ENCODE measurements at places on chromosomes 3 and 15. TPM values are rescaled to one million over a fixed set of nuclear protein-coding genes. Genes with fewer than 3 reads are reported as not detected.

Gene ATP13A4
- total RNA-seq, result 7.9 TPM

Gene ROPN1B
- 0.52 TPM for total RNA-seq

Gene LEO1
- 9.9 TPM for total RNA-seq

DNA sequence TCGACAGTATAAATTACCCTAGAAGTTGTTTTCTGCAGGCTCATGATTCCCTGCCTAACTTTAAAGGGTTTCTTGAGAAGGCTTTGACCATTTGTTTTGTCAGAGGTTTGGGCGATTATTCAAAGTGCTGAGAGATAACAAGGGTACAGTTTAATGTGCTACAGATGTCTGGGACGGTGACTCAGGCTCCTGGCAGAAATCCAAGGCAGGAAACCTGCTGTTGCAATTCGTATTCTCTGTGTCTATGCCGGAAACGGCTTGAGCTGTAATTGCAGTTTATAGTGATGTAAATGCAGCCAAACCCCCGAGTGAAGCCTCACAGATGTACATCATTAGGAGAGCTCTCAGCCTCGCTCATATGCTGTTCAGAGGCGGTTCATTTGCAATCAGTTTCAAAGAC is 65.6 kb downstream of the SYNPR start:
- H3K4me1 ChIP-seq, result peaks cover 10% of the 10 kb centered on the region
- peak; percentile 87 for DNase-seq
- no peaks in the 10 kb centered on the region for H3K36me3 ChIP-seq
- H3K27ac ChIP-seq, result no peak overlapping the region

- peaks cover 6% of the 10 kb centered on the region for H3K4me1 ChIP-seq
- H3K4me3 ChIP-seq, result no peak overlapping the region
- no peak overlapping the region for H3K27ac ChIP-seq
- DNase-seq, result peak; percentile 40
Measured at GRCh38 chr15:75153087-75153486, 48.6 kb upstream of the C15orf39 start.

DNA sequence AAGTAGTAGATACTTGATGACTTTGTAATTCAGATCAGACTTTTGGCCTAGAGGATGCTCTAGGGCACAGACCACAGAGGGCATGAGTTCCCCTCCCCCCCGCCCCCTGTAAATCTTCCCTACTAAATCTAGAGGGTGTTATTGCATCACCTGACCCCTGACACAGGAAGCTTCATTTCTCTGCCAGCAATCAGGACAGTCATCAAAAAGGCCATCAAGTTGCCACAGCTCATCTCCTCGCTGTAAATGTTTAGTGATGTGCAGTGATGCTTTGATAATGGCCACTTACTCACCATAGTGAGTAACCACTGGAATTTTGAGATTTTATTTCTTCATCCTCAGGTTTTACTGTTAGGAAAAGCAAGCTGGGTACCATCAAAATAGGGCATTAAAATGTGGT is 289.2 kb upstream of the CHRM5 start:
- no peaks in the 10 kb centered on the region for H3K36me3 ChIP-seq
- no peaks in the 10 kb centered on the region for H3K27me3 ChIP-seq
- DNase-seq, result no peak
- no peak overlapping the region for H3K4me3 ChIP-seq
